ENCODE measurements at places on chromosomes 16 and 17. TPM values are rescaled to one million over a fixed set of nuclear protein-coding genes. Genes with fewer than 3 reads are reported as not detected.

DNA sequence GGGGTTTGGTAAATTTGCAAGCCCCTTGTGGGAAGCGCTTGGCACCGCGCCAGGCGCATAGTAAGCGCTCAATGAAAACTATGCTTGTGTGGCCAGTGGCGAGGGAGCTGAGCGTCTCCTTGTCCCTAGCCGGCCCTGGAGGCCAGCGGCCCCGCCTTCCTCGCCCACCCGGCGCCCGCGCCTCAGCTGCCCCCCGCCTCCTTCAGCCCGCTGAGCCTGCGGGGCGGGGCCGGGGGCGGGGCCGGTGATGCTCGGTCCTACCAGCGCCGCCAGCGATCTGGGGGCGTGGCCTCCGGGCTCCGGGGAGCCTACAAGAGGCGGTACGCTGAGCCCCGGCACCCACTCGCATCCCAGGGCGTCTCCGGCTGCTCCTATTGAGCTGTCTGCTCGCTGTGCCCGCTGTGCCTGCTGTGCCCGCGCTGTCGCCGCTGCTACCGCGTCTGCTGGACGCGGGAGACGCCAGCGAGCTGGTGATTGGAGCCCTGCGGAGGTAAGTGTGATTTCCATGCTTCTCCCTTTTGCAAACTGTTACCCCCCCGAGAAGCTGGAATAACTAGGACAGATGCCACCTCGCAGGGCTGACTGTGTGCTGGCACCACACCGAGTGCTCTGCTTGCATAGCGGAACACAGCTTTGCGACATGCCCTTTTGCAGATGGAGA is at the start of gene CRISPLD2:
CRISPLD2 (plus strand) TSS at position 342 of the 661 bp plus-strand sequence. CDS start 18,511 bp downstream, outside the sequence.
- peak; percentile 95 for DNase-seq

Gene FOXN1
- not detected for total RNA-seq

Gene CRYM
- total RNA-seq = not detected

Gene RASL10B
- 0.76 TPM for total RNA-seq

GRCh38 chr17:68346448-68346847 is 55.2 kb downstream of the ARSG start:
- DNase-seq = no peak

DNA sequence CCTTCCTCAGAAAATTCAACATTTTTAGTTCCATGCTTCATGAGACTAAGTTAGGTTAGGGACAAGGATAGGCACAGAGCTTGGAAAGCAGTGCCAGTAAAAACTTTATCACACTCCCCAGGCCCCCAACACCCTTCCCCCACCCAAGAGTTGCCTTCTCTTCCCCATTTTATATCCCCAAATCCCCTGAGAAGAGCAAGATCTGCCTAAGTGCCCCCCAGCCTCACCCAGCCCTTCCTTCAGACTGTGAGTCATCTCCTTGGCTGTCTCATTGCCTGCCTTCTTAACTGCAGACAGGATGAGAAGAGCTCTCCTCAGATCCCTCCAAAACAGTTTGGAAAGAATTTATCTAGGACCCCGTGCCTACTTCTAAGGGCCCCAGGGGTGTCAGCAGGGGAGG is 55.8 kb downstream of the NEUROD2 start:
- peak; percentile 67 for DNase-seq

DNA sequence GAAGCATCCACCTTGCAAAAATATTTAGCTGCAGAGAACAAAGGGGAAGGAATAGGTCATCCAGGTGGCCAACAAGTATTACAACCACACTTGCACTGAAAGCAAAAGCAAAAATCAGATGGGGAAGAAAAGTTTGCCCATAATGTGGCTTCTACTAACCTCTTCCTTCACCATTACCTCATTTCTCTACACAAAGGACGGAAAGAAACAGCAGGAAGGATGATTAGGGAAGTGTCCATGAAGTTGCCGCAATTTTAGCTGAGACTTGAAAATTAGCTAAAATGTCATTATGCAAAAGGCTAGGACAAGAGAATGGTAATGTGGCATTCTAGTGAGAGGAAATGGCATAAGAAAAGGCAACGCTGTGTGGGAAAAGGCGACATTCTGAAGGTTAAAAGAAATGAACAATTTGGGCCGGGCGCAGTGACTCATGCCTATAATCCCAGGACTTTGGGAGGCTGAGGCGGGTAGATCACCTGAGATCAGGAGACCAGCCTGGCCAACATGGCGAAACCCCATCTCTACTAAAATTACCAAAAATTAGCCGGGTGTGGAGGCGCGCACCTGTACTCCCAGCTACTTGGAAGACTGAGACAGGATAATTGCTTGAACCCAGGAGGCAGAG is 13.7 kb downstream of the KANSL1 start:
- no peak for DNase-seq

Gene RAB40B
- 23.7 TPM for total RNA-seq

Data from GM23248 (cell line).